ENCODE measurements at places on chromosomes 11 and 22.

DNA sequence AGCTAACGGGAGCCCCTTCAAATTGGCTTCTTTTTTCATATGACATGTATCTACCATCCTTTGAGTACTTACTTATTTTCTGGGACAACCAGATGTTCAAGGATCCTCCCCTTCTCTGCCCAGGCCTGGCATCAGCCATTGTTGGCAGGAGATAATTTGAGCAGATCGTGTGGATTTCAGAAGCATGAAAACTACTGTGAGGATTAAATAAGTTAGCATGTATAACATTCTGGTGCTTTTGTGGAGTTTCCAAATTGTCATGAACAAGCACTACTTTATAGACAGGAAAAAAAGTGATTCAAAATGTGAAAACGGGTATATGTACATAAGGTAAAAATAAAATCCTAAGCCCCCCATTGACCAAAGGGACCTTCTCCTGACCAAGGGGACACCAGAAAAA is 2.1 kb upstream of the NADSYN1 start:
- no peak for DNase-seq

DNA sequence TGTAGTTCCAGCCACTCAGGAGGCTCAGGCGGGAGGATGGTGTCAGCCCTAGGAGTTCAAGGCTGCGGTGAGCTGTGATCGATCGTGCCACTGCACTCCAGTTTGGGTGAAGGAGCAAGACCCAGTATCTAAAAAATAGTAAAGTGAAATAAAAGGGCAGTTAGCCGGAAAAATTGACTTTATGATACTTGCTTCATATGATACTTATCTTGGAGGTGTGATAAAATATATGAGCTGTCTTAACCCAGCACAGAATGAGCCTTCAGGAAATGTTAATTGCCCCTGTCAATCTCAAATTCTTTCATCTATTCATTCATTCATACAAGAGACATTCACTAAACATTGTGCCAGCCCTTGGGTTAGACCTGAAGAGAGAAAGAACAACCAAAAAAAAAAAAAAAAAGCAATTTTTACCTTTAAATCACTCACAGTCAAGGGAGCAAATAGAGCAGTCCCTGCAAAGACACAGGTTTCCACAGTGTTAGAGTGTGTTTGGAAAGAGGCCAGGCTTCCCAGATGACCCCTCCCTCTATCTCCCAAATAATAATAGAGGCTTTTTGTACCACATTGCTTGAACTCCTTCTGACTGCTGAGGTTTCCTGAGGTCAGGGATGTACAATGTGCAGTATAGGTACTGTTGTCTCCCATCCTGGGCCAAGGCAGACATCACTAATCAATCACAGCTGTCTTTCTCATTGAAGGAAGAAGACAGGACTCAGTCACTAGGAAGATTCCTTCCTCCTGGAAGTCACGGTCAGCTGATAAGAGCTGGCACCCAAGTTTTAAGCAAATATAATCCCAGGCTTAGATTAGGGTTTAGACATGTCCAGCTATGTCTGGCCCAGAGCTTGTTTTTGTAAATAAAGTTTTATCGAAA is 454.6 kb downstream of the MIAT start:
- no peak for DNase-seq

GRCh38 chr22:45033136-45033535 is 23.3 kb upstream of the PHF21B start:
- no peak for DNase-seq

DNA sequence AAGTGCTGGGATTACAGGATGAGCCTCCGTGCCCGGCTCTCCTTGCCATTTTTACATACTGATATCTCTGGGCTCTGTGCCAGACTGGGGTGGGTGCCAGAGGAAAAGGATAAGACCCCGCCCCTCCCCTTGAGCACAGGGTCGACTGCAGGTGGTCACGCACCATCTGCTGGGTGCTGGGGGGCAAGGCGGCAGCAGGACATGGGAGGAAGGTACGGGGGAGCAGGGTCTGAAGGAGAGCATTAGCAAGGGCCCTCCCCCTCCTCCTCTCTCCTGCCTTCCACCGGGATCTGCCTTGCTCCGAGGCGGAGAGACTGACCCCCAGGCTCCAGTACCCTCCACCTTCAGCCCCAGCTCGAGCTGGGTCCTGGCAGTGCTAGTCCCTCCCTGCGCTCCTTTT is 9.7 kb upstream of the PGA3 start:
- no peak for DNase-seq

DNA sequence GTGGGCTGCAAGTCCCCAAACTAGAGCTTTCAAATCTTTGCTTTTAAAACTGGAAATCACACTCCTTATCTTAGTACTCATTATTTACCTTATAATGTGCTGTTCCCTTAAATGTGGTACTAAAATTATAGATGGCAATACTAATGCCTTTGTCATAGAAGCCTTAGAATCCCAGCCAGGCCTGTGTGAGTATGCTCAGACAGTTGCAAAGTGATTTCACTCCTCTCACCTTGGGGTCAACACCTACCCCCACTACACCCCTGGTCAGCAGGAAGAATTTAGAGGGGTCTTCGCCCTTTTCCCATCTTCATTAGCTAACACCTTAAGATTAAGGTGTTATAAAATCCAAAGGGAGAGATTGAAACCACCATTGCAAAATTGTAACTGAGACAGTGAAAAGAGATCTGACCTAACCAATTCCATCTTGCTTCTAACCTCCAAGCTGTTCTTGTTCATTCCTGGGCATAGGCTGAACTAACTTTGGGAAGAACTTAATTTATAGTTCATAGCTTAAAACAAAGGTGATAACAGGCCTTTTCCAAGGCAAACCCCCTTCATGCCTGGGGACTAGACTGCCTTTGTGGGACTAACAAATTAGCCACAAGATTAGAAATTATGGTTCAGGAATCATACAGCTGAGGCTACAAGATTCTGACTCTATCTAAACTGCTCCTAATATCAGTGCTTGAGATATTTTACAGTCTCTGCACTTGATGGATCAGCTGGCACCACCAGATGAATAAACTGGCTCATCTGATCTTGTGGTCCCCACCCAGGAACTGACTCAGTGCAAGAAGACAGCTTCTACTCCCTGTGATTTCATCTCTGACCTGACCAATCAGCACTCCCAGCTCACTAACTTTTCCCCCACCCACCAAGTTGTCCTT is 10.4 kb upstream of the MRPL17 start:
- no peak for DNase-seq

GRCh38 chr11:69765498-69765995 is 9.6 kb downstream of the FGF4 start:
- DNase-seq: no peak

DNA sequence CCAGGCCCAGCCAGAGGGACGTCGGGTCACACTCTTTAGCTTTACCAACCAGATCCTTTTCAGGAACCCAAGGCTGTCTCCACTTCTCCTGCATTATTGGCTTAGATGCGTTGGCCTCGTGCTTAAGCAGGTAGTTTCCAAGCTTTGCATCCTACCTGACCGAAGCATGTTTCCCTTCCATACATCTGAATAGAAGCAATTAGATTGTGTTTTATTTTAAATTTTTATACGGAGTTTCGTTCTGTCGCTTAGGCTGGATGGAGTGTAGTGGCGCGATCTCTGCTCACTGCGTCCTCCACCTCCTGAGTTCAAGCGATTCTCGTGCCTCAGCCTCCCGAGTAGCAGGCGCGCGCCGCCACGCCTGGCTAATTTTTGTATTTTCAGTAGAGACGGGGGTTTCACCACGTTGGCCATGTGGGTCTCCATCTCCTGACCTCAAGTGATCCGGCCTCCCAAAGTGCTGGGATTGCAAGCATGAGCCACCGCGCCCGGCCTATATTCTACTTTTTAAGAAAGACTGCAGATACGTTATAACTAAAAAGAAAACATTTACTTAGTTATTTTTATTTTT is 677 bp downstream of the DYNC2H1 start:
- no peak for DNase-seq

DNA sequence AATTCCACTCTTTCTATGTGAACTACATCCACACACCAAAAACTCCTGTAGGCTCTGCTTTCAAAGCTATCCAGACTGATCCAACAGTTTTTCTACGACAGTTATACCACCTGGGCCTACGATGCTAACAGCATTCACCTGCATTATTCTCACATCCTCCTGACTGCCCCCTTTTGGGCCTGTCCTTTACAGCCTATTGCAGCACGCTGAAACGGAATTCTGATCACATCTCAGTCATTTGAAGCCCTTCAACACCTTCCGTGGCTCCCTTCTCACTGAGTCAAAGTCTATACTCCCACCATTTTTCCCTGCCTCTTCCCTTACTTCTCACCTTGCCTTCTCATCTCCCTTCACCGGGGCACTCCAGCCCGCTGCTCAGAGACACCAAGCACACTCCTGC is 791.3 kb upstream of the KIRREL3 start:
- no peak for DNase-seq

GRCh38 chr22:20427945-20428417 is 9.6 kb downstream of the SCARF2 start:
- no peak for DNase-seq

GRCh38 chr11:128701086-128701485 is 7.2 kb downstream of the FLI1 start:
- no peak for DNase-seq

GRCh38 chr22:41048791-41049717 is 43.3 kb upstream of the EP300 start:
- DNase-seq: peak; percentile 26

GRCh38 chr22:44075670-44076069 is 51.6 kb downstream of the PARVB start:
- DNase-seq: no peak

GRCh38 chr22:48207919-48208535 is 1445.6 kb downstream of the TBC1D22A start:
- no peak for DNase-seq

DNA sequence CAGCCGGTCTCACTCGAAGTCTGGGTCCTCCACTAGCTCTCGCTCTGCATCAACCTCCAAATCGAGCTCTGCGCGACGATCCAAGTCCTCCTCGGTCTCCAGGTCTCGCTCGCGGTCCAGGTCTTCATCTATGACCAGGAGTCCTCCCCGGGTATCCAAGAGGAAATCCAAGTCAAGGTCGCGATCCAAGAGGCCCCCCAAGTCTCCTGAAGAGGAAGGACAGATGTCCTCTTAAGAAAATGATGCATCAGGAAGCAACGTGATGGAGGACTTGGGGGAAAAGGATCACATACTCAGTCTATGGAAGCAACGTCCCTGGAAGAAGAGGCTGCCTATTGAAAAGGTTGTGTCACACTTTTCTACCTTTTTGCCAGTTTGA is 1.1 kb downstream of the SRSF8 start:
- DNase-seq: no peak

GRCh38 chr11:133832991-133833897 is 12.1 kb downstream of the SPATA19 start:
- no peak for DNase-seq

GRCh38 chr11:84514436-84514835 is 1112.7 kb downstream of the DLG2 start:
- DNase-seq: no peak

Measured in C1 segment of cervical spinal cord (tissue), 14 donors.